ENCODE measurements at places on chromosomes 11 and 22. TPM values are rescaled to one million over a fixed set of nuclear protein-coding genes. Genes with fewer than 3 reads are reported as not detected.

Gene ACTN3
- 0.27 TPM for total RNA-seq

Gene ABCG4
- total RNA-seq: not detected

Gene VPREB1
- not detected for total RNA-seq

Gene TMPRSS13
- total RNA-seq: 1.7 TPM

Gene ZNF280B
- 2.5 TPM for total RNA-seq

Gene KCNC1
- total RNA-seq: not detected

DNA sequence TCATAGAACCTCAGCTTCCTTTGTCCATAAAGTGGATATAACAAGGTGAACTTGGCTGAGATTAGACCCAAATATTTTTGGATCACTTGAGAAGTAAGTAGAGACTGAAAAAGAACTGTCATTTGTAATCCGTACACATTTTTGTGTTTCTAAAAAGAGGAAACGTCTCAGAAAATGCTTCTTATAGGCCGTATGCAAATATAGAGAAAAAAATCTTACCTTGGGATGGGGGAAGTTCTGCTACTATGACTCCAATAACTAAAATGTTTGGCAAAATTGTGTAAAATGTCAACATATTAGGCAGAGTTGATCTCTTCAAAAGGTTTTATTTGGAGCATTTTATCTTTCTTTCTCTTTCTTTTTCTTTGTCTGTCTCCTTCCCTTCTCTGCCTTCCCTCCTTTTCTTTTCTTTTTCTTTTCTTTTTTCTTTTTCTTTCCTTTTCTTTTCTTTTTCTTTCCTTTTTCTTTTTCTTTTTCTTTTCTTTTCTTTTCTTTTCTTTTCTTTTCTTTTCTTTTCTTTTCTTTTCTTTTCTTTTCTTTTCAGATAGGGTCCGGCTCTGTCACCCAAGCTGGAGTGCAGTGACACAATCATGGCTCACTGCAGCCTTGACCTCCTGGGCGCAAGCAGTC is 48.2 kb downstream of the ADM start:
- DNase-seq: no peak

DNA sequence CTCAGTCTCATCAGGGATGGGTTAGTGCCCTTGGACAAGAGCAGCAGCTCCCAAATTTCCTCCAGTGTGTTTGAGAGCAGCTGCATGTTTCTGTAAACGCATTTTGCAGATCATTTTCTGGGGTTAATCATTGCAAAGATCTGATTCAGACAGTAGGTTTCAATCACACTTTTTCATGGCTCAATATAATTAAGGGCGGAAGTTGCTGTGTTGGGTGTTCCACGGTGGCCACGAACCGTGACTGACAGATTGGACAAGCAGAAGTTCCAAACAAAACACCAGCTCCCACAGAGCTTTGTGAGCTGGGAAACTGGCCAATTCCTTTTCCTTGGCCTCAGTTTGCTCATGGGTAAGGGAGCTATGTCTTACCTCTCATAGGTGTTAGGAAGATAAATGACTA is 8.4 kb upstream of the RASSF10 start:
- DNase-seq: no peak

GRCh38 chr11:105023003-105023402 is at the start of gene CASP5:
Gene CASP5, minus strand, starts transcription at chr11:105023168. Its CDS starts 32 bp downstream, at chr11:105023136.
- DNase-seq: no peak

DNA sequence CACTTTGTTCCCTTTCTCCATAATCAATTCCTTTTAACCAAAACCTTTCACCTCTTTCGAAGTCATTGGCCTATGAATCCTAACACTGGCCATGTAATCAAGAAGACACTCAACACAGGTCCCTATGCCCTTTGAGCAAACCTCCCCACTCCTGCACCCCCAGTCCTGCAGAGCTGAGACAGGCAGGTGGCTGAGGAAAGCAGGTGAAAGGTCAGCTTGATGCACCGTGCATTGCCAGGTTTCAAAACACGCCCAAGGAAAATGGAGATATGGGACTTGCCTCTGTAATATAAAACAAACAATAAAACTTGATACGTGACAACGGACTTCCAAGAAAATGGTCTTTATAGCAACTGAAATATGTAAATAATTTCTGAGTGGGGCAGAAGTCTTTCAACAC is 10.6 kb downstream of the CPT1A start:
- DNase-seq: no peak

DNA sequence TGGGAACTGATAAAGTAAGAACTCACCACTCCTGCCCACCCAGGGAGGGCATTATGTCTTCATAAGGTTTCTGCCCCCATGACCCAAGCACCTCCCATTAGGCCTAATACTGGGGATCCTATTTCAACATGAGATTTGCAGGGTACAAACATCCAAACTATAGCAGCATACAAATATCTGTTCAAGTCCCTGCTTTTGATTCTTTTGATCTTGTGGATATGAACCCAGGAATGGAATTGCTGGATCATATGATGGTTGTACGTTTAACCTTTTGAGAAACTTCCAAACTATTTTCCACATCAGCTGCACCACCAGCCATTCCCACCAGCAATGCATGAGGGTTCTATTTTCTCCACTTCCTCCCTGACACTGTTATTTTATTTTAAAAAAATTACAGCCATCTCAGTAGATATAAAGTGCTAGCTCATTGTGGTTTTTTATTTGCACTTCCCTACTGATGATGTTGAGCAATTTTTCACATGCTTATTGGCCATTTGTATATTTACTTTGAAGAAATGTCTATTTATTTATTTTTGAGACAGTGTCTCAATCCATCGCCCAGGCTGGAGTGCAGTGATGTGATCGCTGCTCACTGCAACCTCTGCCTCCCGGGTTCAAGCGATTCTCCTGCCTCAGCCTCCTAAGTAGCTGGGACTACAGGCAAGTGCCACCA is 7.1 kb upstream of the ATG16L2 start:
- DNase-seq: no peak

GRCh38 chr11:32266601-32267000 is 168.7 kb downstream of the WT1 start:
- DNase-seq: no peak

DNA sequence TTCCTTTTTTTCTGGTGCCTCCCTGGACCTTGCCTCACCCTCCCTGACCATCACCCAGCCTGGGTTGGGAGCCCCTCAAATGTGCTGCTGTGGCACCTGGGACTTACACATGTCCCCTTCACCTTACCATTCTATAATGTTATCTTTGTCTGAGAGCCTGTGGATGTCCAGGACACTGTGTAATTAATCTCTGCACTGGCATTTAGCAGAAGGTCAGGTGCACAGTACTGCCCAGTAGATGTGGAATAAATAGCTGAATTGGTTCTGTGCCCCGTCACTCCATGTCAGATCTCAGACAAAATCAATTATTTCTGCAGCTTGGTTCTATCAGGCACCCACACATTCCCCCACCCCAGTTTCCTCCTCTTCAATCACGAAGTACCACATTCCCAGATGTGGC is 19.9 kb upstream of the DKK3 start:
- no peak for DNase-seq

GRCh38 chr22:24207264-24208011 is 26.2 kb downstream of the SUSD2 start:
- DNase-seq: no peak

- no peak for DNase-seq
Observed at GRCh38 chr11:126434950-126435335, 79.5 kb downstream of the ST3GAL4 start.
